Mucosa of gallbladder (tissue), 1 donor: ENCODE measurements at places on chromosomes 5 and 9.

DNA sequence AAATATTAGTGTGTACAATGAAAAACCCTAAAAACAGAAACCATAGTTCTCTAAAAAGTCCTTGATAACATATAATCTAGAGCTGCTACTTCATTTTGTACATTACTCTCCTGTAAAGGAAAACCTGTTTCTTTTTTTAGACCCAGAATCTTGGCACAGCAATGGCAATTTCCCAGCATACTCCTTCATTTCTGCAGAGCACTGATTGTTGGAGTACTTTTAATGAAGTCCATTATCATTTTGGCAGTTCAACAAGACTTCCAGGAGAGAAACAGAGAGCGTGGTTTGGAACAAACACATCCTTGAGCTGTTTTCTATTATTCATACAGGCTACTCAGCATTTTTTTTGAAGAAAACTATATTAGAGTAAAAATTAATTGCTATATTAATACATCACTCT lies 22.7 kb upstream of the MROH2B start:
- no peak for DNase-seq

DNA sequence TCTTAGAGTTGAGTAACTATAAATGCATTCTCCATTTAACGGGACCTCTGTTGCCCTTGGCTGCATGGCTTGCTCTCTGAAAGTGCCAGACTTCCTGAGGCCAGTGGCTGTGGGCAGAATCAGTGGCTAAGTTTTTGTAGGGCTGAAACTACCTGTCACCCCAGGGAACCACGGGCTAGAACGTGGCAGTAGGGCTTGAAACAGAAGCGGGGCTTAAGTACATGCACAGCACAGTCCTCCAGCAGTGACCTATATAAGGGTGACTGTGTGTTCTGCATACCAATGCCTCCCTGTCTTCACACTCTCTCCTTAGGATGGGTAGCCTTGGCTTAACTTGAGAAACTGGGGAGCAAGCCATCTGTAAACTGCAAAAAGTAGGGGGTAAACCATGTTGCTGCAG lies 43.6 kb upstream of the LRRTM2 start:
- no peak for DNase-seq

- peak; percentile 31 for DNase-seq
Measured at GRCh38 chr5:151298063-151298855, 5.3 kb downstream of the SLC36A3 start.

DNA sequence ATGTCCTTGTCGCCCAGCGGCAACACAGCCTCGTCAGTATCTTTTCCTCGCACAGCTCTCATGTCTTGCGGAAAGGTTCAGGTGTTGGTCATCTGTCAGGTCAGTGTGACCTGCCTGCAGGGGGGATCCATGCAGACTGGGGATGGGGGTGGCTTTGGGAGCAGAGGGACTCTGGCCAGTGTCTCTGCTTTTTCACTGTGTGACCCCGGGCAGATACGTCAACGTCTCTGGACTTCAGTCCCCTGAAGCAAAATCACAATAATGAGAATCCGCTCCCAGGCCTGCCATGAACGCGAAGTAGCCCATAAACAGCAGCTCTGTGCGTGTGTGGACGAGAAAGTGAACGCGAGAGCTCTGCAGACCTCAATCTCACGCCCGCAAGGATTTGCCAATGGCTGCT lies 75.7 kb upstream of the FCN1 start:
- no peak for DNase-seq

DNA sequence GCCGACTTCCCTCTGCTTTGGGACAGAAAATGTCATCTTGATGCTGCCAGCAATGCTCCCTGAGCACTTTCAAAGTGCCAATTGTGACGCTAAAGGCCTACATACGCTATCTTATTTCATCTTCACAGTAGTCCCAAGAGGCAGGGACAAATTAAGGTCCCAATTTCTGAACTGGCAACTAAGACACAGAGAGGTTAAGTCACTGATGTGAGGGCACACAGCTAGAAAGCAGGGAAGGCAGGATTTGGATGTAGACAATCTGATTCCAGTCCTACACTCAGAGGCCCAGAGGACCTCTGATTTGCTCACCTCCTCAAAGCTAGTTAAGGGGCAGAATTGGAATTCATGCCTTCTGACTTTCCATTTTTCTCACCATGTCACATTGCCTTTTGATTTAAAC lies 249.2 kb upstream of the CLINT1 start:
- DNase-seq = no peak

DNA sequence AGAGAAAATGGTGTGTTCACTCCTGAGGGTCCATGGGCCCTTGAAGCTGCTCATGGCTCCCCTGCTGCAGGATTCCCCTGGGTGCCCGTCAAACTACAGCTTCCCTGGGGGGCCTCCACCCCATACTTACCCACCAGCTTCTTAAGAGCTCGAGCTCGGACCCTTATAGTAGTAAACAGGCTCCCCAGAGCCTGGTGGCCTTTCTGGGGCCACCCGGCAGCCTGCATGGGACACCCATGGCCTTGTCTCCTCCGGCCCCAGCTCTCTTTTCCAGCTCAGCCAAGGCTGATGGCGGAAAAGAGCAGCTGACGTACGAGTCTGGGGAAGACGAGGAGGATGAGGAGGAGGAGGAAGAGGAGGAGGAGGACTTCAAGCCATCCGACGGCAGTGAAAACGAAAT lies 4.2 kb upstream of the CEL start:
- no peak for DNase-seq

- no peak for DNase-seq
Measured at GRCh38 chr5:172008111-172008455, 1.6 kb upstream of the FBXW11 start.
